Iris pigment epithelial cell (primary cell): ENCODE measurements at places on chromosomes 11 and 22.

DNA sequence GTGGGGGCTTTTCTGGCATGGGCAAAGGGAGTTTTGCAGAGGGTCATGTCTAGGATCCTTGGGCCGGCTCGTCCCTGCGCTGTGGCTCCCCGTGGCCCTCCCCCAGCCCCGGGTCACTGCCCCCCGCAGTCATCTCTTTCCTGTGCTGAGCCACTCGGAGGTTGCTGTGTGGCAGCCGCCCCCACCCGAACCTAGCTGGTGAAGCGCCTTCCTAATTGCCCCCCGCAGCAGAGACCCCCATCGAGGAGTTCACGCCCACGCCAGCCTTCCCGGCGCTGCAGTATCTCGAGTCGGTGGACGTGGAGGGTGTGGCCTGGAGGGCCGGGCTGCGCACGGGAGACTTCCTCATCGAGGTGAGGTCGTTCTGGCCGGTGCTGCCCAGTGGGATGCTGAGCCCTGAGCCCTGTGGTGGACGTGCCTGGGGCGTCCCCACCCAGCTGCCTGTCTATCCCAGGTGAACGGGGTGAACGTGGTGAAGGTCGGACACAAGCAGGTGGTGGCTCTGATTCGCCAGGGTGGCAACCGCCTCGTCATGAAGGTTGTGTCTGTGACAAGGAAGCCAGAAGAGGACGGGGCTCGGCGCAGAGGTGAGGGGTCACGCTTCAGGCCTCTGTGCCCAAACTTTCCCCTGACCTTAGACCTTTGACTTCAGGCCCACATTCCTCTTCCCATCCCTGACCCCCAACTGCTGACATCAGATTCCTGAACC, 32.0 kb downstream of the SHANK3 start:
- DNase-seq, result no peak

GRCh38 chr11:48045536-48045935, 65.2 kb downstream of the PTPRJ start:
- no peak for DNase-seq

DNA sequence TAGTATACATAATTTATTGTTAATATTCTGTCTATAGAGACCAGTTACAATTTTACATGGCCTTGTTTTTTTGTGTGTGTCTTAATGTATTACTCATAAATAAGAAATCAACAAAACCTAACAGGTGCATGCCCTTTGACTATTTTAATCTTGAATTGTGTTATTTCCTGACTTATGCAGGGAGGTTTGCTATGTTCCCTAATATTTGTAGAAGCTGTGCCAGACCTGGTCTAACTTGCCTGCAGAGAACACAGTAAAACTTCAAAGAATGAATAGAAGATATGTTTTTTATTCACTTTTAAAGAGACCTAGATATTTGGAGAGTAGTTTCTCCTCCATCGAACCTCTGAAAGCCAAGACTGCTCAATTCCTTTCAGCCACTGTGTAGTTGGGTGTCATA, 234.7 kb downstream of the LUZP2 start:
- no peak for DNase-seq

DNA sequence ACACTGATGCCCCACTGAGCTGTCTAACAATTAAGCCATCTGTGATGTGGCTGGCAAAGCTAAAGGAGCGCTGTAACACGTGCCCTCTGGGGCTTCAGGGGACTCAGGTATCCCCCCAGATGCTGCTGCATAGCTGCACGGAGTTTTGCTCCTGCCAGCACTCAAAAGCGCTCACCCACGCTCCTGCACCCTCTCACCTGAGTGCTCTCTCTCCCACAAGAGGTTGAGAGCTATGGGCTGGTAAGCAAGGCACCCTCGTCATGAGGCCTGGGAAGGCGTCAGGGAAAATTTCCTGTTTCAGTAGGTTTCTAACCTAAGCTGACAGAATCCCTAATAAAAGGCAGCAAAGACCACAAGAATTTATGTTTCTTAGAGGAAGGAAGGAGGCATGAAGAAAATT, 850.3 kb downstream of the OPCML start:
- DNase-seq, result no peak

GRCh38 chr22:48254311-48254873, 1491.9 kb downstream of the TBC1D22A start:
- DNase-seq, result no peak

- no peak for DNase-seq
Observed at GRCh38 chr11:35158701-35159510, 19.9 kb downstream of the CD44 start.

- no peak for DNase-seq
Observed at GRCh38 chr22:44371741-44372525, 59.2 kb upstream of the SHISAL1 start.

DNA sequence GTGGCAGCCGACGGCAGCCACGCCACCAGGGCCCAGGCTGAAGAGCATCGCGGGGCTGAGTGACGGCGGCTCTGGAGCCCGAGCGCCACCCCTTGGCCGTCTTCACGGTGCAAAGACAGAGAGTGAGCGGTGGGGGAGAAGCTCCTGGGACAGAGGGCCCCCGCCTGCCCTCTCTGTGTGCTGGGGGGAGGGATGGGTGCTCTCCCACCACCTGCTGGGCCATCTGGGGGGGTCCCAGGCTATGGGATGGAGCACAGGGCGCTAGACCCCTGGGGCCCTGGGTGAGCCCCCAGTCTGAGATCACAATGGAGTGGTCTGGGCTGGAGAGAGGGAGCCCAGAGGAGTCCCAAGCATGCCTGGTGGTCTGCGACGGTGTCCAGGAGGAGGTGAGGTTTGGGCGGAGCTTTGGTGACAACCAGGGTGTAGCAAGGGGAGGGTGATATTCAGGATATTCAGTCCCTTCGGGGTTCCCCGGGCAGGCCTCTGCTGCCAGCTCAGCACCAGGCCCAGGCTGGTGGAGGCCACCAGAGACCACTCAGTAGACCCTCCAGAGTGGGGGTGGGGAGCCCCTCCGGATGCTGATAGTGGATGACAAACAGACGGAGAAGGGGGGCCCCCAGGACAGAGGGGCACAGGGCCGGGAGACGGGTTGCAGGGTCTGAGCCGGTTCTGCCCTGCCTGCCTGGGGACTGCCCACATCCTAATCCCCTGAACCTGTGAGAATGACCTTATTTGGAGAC, 78.1 kb upstream of the PRR5 start:
- peak; percentile 12 for DNase-seq

- DNase-seq, result no peak
Observed at GRCh38 chr11:48008951-48009270, 28.6 kb downstream of the PTPRJ start.

DNA sequence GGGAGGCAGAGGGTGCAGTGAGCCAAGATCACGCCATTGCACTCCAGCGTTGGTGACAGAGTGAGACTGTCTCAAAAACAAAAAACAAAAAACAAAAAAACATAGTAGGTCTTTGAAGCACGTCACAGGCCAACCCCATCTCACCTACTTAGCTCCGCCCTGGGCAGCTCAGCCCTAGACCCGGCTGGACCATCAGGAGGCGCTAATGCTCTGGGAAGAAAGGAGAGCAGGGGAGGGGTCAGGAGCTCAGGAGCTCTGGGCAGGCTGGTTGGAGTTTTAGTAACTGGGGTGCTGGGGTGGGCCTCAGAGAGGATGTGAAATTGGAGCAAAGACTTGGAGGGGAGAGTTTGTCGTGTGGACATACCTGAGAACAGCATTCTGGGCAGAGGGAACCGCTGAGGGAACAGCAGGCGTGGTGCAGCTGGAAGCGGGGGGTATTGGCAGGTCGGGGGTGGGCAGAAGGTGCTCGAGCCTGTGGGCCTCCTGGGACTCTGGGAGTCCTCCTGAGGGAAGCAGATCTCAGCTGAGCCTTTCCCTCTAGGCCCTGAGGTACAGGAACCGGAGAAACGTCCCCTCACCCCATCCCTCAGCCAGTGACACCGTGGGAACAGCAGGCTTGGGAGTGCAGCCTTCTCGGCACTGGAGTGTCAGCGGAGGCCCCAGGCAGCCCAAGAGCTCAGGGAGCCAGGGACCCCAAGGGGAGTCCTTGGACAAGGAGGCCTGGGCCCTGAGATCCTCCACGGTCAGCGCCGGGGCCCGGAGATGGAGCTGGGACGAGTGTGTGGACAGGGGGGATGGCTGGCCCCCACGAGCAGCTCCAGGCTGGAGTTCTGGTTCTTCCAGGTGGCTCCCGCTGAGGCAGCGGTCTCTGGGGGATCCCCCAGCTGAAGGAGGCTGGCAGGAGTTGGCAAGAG, 2.2 kb upstream of the RPS6KA4 start:
- peak; percentile 48 for DNase-seq

DNA sequence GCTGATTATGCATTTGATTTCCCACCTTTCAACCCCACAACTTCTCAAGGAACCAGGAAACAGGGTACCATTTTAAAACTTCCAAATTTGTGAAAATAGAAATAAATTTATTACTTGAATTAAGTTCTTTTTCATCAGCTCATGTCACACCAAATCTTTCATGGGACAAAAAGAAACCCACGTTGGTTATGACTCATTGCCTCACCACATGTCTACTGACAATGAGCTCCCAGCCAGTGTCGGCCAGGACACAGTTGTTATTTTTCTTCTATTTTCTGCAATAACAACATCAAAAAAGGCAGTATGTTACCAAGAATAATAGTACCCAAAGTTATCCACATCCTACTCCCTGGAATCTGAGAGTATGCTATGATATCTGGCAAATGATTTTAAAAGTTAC, 17.3 kb downstream of the MS4A6A start:
- DNase-seq, result no peak

DNA sequence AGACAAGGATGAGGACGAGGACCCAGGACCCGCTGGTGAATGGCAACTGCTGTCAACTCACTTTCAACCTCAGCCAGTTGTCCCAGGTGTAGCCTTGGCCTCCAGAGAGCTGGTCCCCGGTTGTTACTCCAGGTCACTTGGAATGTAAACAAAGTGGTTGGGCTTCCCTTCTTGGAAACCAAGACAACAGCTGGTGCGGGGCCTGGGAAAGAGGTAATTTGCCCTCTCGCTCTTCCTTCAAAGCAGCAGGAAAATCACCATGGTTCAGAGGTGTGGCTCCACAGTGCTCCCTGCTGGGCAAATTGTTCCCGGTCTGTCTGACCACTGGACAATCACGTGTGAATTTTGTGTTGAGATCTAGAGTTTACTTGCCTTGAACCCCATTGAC, 15.0 kb downstream of the SLC1A2 start:
- peak; percentile 51 for DNase-seq

GRCh38 chr11:5203366-5203765, 2.9 kb upstream of the OR51V1 start:
- peak; percentile 62 for DNase-seq

DNA sequence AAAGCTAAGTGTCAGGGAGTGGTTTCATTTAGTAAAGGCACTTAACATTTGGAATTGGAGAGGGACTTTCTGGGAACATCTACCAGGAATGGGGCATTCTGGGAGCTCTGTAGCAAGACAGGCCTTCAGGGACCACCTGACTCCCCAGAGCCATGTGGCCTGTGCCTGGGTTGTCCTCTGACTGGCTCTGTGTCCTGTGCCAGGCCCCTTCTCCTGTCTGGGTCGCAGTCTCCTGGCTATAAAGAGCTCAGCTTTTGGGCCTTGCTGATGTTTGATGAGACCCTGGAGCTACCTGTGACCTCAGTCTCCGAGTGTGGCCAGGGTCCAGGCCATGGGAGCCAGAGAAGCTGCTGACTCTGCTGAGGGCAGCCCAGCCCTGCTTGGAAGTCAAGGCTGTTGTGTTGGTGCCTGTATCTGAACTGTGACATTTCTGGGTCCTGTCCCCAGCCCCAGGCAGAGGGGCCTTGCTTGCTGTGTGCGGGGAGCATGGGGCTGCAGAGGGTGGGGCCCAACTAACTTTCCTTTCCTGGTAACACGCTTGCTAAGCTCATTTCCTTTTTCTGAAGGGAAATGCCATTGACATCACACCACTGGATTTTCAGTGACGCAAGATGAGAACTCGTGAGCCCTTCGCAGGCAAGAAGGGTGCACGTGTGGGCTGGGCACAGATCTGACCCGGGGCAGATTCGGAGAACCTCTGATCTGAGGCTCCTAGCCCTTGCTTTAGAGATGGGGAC, 41.3 kb downstream of the LRRC32 start:
- DNase-seq, result peak; percentile 95

DNA sequence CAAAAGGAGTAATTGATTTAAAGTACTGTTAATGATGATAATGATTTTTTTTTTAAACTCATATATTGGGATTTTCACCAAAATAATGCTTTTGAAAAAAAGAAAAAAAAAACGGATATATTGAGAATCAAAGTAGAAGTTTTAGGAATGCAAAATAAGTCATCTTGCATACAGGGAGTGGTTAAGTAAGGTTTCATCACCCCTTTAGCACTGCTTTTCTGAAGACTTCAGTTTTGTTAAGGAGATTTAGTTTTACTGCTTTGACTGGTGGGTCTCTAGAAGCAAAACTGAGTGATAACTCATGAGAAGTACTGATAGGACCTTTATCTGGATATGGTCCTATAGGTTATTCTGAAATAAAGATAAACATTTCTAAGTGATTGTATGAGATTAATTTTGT, 43.9 kb downstream of the RRM1 start:
- no peak for DNase-seq

- peak; percentile 67 for DNase-seq
Observed at GRCh38 chr11:99351624-99352023, 330.9 kb downstream of the CNTN5 start.

DNA sequence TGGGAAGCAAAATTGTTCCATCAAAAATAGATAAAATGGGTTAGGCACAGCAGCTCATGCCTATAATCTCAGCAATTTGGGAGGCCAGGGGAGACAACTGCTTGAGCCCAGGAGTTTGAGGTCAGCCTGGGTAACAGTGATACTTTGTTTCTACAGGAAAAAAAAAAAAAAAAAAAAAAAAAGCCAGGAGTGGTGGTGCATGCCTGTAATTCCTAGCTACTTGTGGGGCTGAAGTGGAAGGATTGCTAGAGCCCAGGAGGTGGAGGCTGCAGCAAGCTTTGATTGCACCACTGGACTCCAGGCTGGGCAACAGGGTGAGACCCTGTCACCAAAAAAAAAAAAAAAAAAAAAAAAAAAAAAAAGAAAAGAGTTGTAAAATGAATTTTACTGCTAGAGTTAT, 49.6 kb downstream of the KIF18A start:
- DNase-seq, result peak; percentile 70

DNA sequence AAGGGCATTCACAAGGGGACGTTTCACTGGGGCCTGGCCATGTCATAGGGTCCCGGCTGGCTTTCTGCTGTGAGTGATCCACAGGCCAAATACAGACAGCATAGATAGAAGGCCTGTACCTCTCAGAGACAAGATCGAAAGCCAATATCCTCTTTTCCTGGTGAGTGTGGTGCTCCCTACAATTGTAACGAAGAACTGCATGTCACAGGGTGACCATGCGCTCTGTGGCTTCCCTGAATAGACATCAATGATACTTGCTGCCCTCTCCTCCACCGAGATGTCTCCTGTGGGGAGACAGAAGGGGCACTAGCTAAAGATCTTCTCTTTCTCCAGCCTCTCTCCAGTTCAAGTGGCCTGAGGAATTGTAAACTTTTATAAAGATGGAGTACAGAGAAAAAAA, 226.1 kb upstream of the POU2AF2 start:
- no peak for DNase-seq

- no peak for DNase-seq
Observed at GRCh38 chr11:114073828-114074381, 14.4 kb downstream of the ZBTB16 start.
